ENCODE measurements at places on chromosomes 2 and 18.
A peak's percentile ranks its signal among the peaks of the same experiment; 100 is the strongest.

DNA sequence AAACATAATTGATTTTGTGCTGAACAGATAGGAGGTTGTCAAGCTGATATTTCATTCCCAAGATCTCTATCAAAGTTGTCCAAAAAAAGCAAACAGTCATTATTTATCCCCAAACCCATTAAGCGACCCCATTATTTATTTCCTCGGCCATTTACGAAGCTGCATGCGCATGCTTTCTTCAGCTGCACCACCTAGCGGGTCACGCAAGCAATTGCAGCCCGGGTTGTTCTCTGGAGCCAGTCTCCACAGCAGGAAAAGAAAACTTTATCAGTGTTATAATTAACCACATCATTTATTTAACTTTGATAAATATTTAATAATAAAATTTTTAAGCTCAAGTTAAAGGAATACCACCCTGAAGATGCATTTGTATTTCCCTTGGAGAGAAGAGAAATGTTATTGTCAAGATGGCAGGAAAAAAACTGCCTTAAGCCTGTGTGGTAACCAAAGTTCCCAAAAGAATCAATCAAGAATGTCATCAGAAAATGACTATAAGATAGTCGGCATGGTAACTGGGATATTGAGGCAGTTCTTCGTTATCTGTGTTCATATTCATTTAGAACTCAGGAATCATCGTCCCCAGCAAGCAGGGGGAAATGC, 304.7 kb downstream of the FBXO15 start:
- DNase-seq, result peak; percentile 39

- no peak for DNase-seq
Measured at GRCh38 chr2:21333684-21334083, 209.9 kb downstream of the TDRD15 start.

DNA sequence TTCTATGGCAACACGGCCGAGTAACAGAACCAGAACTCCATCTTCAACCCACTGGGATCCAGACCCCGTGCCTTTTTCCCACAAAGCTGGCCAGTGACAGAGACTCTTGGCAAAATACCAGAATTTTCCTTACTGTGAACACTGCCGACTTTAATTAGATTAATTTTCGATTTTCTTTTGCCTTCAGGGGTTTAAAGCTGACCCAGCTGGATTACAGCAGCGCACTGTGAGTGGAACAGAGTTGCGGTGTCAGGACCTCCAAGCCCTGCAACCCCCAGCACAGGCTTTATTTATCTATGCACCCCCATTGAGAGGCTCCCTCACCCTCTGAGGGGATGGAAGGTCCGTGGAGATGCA, 36.4 kb downstream of the CTIF start:
- DNase-seq, result no peak

GRCh38 chr2:235223011-235223410, 270.8 kb upstream of the AGAP1 start:
- DNase-seq, result no peak

DNA sequence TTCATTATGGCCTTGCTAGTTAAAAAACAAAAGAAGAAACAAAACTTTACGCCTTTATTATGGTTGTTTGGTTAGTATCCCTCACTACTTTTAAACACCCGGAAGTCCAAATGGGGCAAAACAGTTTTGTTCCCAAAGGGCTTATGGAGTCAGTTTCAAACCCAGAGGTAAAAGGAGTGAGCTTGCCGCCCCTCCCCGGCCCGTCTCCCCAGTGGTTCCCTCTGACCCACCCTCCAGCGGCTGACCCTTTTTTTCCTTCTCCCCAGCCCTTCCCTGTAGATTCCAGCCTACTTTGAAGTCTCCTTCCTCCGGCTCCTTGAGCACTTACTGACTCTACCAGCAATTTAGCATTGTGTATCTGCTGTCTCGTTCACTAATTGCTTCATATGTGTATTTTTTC, 209.2 kb downstream of the ICOS start:
- no peak for DNase-seq

Data from AG08395 (cell line).